Retinal pigment epithelial cell (primary cell): ENCODE measurements at places on chromosomes 1 and 21.

DNA sequence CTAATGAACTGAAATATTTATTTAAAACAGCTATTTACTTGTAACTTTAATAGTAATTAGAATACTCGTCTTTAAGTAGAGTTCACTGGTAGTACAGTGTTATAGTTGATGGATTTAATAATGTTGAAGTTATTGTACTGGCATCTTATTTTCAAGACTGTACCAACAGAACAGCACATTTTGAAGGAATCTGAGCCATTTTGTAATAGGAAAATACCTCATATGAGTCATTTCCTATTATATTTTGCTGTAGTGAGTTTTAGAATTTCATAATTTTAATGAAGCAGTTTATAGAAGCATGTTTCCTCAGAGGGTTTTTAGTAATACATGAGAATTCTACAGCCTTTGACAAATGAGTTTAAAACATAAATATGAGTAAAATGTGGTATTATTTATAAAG, 258.3 kb downstream of the OLFM3 start:
- DNase-seq: peak; percentile 35

DNA sequence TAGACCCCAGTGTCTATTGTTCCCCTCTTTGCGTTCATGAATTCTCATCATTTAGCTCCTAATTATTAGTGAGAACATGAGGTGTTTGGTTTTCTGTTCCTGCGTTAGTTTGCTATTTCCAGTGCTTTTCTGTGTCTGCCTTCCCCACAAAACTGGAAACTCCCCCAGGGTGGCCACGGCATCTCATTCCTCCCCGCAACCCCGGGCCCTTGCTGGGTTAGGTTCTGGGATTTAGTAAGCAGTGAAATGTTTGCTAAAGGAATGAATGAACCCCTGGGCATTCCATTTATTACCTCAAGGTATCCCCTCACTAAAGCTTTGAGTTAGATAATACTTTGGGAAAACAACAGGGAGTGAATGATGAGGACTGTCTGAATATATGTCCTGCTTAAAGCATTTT, 142.9 kb downstream of the GLUL start:
- no peak for DNase-seq

DNA sequence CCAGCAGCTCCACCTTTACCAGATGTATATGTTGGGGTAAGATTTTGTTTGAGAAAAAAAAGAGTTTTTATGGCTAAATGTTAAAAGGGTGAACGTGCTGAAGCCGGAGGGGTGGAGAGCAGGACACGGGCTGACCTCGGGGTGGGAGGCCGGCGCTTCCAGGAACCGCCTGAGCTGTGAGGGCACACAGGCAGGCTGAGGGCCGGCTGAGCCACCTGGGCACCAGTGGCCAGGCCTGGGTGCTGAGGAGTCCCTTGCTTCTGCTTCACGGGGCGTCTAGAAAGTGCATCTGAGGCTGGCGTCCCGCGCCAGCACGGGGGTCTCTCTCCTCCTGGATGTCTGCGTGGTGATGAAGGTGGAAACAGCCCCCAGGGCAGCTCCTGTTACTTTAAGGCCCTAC, 33.6 kb upstream of the ADARB1 start:
- DNase-seq: no peak

DNA sequence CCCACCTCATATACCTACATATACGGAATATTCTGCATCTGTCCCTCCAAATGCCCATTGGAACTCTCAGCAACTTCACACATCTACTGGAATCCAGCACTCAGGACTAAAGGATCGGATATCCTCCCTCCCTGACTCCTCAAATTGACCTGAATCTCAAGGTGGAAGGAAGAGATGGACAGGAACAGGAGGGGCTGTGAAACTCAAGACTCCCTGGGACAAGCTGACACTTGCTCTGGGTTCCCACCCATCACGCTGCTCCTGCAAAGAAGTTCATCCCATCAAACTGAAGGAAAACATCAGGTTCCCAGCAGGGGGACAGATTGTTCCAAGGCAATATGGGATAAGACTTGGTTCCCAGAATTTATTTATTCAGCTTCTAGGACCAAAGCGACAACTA, 30.3 kb upstream of the TIAM1 start:
- no peak for DNase-seq

DNA sequence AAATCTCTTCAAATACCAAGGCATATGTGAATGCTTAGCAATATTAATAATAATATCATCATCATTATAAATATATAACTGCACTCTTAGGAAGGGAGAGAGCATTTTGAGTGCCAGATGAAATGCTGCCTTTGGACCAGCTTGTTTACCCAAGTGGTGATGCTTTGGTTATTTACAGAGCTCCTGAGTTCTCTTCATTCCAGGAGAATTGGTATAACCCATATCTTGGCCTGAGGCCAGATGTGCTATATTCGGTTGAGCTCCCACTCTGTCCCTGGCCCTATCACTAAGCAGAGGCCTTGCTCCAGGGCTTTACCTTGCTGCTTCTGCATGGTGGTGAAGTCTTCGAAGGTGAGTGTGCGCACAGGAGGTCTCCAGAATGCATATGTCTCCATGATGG, 89.4 kb downstream of the TBX15 start:
- DNase-seq: no peak

- no peak for DNase-seq
These were observed 847.2 kb upstream of the B3GALT2 start for GRCh38 chr1:194033646-194034045.

DNA sequence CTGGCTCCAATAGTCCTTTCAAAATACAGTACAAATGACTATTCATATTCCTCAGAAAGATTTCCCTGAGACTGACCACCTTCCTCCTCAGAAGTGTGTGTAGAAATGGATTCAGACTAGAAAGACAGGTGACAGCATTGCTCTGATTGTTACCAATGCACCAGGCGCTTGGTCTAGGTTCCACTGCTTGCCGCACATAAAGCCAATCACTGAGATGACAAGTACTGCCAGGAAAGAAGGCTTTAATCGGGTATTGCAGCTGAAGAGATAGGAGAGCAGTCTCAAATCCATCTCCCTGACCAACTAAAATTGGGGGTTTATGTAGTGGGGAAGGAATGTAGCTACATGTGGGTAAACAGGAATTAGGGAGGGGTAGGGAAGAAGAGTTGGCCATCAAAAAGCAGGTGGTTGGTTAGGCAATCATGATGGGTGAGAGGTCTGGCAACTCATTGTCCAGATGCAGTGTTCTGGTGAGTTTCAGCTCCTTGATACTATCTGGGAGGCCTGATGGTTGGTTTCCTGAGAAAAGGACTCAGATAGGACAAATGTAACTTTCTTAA, 98.0 kb downstream of the KCNH1 start:
- DNase-seq: no peak
